ENCODE measurements at places on chromosomes 1 and 21.

DNA sequence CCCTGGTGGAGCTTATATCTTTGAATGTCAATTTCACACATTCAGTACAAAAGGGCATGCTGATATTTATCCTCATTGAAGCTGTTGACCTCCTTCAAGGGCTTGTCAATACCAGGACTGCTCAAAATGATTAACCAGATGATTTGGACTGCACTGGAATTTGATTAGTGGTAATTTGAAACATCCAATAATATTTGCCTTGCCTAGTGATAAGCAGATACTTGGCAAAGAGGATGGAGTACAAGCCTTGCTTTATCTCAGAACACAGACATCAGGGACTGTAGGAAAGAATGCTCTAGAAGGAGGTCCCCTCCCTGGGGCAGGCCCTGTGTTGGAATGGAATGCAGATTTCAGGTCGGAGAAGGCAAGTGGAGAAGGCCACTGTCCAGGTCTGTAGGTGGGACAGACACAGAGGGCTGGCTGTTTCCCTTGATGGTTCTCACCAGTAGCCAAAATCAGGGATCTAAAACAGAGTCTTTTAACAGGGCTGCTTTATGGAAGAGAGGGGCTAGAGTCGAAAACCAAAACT is 64.8 kb upstream of the ZNF648 start:
- DNase-seq = no peak

DNA sequence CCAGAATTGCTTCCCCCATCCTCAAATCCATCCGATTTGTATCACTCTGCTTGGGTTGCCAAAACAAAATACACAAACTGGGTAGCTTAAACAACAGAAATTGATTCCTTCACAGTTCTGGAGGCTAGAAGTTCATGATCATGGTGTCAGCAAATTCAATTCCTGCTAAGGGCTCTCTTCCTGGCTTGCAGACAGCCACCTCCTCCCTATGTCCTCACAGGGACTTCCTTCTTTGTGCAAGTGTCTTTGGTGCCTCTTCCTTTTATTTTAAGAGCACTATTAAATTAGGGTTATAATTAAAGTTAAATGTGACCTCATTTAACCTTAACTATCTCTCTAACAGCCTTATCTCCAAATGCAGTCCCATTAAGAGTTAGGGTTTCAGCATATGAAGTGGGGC is 112.8 kb downstream of the PLPP3 start:
- DNase-seq = no peak

DNA sequence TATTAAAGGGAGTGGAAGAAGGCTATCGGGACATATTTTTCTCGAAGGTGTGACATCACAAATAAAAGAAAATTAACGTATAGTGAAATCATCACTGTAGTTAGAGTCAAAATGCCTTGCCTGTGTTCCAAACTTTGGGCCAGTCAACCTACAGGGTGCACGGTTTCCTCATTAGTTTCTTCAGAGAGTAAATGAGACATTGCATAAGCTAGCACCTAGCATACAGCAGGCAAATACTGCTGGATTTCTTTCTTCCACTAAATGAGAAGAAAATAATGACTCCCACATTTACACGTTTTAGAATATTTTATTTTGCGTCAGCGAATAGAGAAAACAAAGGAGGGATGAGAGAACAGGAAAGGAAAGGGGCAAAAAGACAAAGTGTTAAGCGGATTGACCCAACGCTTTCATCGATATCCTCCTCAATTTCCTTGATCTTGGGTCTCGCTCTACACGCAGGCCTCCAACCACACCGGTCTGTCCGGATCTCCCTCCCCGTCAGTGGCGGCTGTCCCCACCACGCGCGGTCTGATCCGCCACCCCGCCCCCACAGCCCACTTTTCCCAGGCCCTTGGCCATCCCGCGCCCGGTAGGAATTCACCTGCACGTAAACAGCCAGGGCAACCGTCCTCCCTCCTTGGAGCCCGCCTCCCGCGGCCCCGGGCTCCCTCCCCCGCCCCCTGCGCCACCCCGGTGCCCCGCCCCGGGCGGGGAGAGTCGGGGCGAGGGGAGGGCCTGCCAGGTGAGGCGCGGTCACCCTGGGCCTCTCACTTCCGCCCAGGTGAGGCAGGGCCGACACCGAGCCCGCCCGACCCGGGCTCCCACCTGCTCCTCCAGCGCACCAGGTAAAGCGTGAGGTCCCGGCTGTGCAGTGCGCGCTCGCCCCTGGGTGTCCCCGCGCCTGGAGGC is at the start of gene PATJ:
PATJ (plus strand) TSS at position 770 of the 909 bp plus-strand sequence. CDS start 20,413 bp downstream, outside the sequence.
- DNase-seq = peak; percentile 66

- no peak for DNase-seq
These were observed 388.7 kb downstream of the USH2A start for GRCh38 chr1:216034506-216034905.

GRCh38 chr1:119713749-119714456 is 2.2 kb downstream of the PHGDH start:
- DNase-seq = no peak

- no peak for DNase-seq
These were observed 154.0 kb downstream of the PSMG1 start for GRCh38 chr21:39029086-39029755.

DNA sequence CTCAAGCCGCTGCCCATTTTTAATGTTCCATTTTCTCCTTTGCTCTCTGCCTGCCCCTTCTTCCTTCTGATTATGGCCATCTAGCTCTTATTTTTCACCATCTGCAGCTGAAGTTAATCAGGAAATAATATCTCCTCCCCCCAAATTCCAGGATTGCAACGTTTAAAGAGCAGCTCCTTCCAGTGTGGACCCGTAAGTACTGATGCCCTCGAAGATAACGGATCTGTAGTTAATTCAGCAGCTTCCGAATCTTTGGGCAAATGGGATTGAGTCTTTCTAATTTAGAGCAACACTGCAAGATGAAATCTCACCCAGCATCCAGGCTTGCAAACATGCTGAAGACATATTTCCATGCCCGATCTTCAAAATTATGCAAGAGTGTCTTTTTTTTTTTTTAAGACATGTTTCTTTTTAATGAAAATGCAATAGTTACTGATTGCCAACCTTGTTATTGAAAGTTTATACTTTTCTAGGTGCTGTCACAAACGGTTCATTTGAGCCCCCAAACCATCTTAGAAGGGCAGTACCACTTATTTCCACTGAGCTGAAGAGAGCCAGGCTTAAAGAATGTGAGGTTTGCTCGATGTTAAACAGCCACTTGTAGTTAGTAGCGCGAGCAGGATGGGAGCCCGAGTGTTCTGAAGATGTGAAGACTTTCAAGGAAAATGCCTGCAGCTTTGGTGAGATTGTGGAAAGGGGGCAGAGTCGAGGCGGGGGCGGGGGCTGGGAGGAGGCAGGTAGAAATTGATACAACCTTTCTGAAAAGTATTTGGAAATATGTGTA is 10.9 kb upstream of the RCAN3 start:
- DNase-seq = no peak

GRCh38 chr21:42321845-42322244 is 6.6 kb upstream of the TFF3 start:
- DNase-seq = peak; percentile 3

GRCh38 chr21:33403128-33403785 is at the start of gene IFNGR2:
Gene IFNGR2 (plus strand): TSS chr21:33403413. CDS start chr21:33403544, 131 bp downstream.
- DNase-seq = peak; percentile 60

DNA sequence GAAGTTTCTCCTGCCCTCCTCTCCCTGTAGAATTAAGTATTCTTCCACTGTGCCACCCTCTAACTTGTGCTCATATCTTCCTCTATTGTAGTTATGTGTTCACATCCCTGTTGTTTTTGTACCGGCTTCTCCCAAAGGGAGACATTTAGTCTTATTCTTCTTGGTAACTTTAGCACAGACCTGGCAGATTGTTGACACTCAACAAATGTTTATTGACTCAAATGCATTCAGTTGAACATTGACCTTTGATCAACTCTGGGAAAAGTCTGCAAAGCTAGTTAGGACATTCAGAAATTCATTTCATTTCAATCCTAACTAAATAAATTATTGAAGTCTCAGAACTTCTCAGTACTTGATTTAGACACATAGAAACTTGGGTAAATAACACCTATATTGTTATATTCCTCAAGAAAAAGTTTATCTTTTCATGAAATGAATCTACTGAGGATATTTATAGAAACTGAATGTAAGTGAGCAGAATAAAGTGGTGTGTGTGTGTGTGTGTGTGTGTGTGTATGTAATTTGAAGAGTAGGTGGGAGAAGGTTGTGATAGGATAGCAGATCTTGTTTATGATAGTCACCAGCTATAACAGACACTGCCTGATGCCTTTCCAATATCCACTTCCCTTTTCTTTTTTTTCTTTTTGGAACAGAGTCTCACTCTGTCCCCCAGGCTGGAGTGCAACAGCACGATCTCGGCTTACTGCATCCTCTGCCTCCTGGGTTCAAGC is 872.4 kb upstream of the CXADR start:
- no peak for DNase-seq

DNA sequence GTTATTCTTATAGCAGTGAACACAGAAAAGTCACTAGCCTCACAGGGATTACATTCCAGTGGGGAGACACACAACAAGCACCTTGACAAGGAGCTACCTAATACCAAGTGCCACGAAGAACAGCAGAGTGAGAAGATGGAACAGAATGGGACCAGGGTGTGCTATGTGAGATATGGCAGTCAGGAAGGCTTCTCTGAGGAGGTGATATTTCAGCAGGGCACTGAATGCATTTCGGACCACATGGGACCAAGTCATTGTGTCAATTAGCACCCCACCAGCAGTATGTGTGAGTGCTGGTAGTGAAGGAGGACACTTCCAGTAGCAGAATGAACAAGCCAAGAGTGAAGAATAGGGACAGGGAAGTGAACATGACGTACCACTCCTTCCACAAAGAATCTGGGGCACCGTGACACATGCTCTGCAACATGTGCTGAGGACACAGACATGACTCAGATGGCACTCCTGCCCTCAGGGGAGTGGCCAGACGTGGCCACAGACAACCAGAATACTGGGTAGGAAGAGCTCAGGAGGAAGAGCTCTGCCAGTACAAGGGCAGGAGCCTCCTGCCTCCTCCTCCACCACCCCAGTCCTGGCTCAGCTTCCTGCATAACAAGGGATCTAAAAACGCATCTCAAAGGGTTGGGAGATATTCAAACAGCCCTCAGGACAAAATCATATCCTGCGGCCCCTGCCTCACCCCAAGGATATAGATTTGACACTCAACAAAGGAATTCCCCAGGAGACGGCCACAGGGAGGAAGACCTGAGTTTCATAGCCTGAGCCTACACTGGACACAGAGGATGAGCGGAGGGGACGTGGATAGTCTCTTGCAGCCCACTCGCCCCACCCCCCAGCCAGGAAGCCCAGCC is 102.5 kb downstream of the TRABD2B start:
- DNase-seq = no peak

DNA sequence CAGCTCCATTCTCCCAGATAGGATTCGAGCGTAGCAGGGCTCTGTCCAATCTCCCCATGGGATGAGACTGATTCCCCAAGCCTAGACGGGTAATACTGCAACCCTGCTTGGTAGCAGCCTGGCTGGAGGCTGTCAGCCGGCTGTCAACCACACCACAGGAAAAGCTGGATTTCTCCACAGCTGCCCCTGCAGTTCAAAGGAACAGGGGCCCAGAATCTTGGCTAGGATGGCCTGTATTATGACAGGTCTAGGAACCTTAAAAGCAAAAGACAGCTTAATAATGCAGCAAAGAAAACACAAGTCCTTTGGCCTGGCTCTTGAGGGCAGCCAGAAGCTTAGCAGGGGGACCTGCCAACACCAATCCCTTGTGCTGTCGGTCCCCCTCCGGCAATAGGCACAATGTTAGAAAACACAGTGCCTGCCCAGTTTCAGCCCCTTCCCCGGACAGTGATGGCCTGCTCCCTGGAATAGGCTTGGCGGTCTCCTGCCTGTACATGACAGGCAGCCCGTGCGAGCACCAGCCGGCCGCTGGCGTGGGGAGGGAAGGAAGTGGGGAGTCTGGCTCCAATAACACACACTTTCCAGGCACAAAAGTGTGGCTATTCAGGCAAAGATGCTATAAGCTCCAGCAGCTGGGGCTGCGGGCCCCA is 90.5 kb downstream of the TRABD2B start:
- no peak for DNase-seq

DNA sequence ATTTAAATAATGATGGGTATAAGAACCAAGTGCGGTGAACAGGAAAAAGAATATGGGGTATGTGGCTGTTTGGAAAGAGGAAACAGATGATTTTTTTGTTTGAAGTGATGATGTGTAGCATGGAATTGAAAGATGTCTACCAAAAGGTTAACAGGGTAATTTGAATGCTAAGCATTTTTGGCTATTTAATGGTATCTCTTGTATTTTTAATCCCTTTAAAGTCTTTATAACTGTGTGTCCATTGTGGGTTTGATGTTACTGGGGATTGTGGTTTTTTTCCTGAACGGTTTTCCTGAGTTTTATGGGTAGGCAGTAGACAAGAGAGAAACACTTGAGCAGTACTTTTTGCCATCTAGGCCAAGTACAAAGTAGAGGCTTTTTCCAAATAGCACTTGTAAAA is 63.2 kb downstream of the PRDM2 start:
- no peak for DNase-seq

GRCh38 chr1:211683396-211684297 is 8.2 kb upstream of the NEK2 start:
- DNase-seq = no peak

- no peak for DNase-seq
These were observed 8.7 kb upstream of the CBR3 start for GRCh38 chr21:36126208-36126565.

- no peak for DNase-seq
These were observed 9.3 kb downstream of the ANKRD45 start for GRCh38 chr1:173660306-173660705.

- no peak for DNase-seq
These were observed 70.8 kb downstream of the DTL start for GRCh38 chr1:212106286-212106792.

- DNase-seq = no peak
These were observed 11.8 kb downstream of the RCC1 start for GRCh38 chr1:28517649-28517999.

DNA sequence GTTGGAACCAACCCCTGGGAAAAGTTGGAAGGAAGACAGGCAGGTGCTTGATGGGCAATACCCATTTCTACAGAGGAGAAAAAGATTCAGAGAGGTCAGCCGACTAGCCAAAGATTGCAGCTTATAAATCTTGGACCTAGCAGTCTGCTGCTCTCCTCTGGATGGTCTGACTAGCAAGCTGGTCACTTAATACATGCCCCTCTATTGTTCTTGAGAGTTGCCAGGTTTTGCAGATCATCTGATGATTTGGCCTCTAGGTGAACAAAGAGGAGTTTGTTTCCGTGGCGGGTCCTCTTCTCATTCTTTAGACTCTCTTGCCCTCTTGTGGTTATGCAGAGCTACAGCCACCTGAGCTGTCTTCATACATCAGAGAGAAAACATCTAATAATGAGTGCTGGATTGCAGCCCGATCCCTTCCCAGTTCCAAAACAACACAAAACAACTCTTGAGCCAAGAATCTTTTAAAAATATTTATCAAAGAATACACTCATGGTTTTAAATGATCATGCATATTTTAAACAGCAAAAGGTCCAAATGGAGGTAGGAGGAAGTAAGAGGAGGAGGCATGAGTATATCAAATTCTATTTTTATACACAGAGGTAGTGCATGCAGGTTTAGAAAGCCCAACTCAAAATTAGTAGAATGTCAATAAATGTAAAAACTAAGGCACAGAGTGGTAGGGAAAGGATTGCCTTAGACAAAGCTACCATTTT is 115.7 kb downstream of the SLC30A10 start:
- DNase-seq = no peak

Data from activated T-cell treated with anti-CD3 and anti-CD28 coated beads, Interleukin-2, amount 50 U/mL, for 48 hours (primary cell).